Activated CD4-positive, alpha-beta memory T cell treated with anti-CD3 and anti-CD28 coated beads, Interleukin-2, amount 10 ng/mL, durations not matched to agents 7 days and 5 days (primary cell): ENCODE measurements at places on chromosomes 3 and 15. TPM values are rescaled to one million over a fixed set of nuclear protein-coding genes. Genes with fewer than 3 reads are reported as not detected.

SH2D7 gene
- not detected for total RNA-seq

ZNF710 gene
- 19.4 TPM for total RNA-seq

VWA5B2 gene
- total RNA-seq = not detected

LNP1 gene
- total RNA-seq = 2.4 TPM

ZBBX gene
- not detected for total RNA-seq

HTR3E gene
- not detected for total RNA-seq

DLEC1 gene
- total RNA-seq = 3.8 TPM

C2CD4B gene
- 0.40 TPM for total RNA-seq

TTLL13 gene
- total RNA-seq = 0.58 TPM

SKOR1 gene
- total RNA-seq = 0.23 TPM

ECE2 gene
- total RNA-seq = not detected
